Fibroblast of skin of left quadriceps (primary cell): ENCODE measurements at places on chromosomes 3 and 15.

DNA sequence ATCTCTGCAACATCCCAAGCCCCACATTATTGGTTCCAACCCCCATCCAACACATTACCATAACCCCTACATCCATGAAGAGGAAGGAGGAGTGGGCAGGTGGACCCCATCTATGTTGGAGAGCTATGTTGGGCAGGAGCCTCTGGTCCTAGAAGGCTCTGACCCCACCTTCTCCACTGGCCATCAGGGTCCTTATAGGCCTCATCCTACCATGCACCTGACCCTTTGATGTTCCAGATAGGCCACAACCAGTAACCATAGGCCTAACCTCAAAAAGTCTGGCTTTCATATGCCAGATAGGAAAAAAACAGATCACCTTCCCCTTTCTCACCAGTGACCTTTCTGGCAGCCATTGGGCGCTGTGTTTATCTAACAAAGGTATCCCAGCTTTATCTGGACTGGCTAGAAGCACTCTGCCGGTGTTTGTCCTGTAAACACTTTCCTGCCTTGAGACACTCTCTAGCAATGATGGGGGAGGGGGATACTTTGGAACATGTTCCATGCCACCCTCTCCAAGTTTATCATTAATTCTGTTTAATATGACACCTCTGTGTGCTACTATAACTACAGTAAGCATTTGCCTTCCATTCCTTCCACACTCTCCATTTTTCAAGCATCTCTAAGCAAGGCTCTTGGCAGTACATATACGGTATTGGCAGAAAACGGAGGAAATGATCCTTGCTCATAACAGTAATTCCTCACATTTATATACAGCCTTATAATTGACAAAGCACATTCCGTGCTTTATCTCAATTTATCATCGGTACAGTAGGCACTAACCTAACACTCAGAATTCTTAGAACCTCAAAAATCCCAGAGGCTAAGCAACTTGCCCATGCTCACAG lies 377.1 kb downstream of the VPS13C start:
- DNase-seq: no peak

DNA sequence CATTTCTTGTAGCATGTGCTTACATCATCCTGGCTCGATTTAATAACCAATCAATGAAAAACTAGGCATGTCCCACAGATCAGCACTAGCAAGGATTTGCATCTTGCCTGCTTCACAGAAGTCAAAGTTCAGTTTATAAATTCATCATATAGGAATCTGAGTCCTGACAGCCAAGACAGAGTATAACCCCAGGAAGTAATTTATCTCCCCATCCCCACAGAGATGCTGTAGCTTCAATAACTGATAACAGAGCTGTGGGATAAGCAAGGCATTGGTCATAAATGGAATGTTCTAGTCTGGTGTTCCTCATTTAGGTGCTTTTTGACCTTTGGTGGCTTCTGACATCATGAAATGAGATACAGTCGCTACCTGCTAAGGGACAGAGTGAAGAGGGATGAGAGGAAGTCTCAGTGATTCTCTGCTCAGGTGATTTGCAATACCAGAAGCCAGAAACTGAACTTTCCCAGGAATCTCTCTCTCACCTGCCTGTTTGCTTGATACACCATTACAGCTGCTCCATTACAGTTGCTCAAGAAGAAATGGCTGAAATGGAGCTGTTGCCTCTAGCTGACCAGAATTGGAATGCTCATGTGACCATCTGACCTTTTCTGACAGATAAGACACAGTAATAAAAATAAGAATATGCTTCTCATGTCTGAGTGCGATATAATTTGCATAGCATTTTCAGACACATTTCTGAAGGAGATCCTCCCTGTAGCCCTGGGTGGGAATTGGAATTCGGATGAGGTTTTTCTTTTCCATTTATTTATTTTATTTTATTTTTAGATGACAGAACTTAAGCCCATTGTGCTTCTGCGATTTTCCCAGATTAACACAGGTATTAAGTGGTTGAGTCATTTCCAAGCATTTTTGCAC lies 217.1 kb upstream of the KCNMB2 start:
- DNase-seq: no peak

DNA sequence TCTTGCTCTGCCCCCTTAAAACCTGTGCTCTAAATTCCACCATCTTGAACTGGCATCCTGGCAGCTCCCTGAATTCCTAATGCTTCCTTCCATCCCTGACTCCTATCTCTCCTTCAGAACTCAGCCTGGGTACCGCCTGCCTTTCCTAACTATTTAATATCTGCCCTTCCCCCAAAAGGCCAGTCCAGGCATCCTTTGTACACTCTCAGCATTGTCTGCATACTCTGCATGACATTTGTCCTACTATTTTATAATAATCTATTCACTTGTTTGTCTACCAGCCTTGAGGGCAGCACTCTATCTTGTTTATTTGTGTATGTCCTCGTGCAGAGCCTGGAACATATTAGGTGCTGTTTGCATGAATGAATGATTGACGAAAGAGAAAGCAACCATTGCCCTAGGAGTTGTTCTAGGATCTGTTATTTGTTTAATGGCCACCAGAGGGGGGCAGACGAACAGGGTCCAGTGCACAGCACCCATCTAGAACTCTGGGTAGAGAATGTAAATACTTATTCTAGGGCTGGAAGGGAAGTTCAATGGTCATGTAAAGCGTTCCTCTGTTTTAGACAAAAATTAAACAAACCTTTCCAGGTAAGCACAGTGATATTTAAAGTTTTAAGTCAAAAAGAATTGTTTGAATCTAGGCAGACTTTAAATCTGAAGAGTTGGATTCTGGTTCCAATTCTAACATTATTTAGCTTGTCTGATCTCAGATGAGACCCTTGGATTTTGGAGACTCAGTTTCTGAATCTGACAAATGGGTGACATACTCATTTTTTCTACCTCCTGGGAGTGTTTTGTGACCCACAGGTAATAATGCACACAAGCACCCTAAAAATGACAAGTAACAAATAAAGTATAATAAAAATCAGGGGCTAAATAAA lies 125.8 kb upstream of the GALNT15 start:
- peak; percentile 59 for DNase-seq

DNA sequence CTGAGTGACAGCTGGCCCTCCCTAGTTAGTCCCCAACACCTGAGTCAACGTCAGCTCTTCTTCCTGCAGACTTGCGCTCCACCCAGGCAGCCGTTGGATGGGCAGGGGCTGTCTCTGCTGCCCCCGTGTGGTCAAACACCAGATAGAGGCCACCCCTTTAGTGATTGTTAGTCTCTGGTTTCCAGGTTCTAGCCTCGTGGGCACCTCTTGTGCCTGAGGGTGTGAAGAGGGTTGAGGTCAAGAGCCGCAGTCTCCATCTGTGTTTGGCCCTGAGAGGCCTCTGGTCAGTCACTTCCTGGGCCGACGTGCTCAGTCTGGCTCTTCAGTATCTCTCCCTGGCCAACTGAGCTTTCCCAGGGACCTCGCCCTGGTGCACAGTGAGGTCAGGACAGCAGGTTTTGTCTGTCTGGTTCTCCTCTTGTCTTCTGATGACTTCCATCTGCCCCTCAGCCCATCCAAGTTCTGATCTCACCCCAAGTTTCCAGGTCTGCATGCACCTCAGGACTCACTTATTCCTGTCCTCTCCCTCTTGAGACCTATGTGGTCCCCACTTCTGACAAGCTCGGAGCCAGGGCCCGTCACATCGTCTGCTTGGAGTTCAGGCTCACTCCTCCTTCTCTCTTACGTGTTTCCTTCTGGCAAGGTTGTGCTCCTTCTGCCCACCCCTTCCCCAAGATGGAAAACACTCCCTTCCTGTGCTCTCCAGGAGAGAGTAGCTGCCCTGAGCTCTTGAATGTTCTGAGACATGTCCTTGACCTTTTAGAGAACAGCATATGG lies 20.9 kb downstream of the CD276 start:
- no peak for DNase-seq

DNA sequence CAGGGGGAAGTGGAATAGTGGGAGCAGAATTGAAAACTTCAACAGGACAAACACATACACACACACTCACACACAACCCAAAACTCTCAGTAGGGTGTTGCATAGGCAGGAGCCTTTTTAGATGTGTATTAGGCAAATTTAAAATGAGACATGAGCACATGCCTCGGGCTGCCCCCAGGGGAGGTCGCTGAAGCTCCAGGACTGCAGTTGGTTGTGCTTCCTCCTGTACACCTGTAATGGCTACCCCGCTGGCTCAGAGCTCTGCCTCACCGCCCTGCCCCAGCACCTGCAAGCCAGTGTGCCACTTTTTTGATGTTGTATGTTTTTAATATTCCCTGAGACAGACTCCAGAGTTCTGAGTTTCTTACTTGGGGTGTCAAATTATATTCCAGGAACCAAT lies 303.4 kb upstream of the NR2E3 start:
- no peak for DNase-seq

GRCh38 chr3:190169877-190170276 lies 49.2 kb upstream of the P3H2 start:
- no peak for DNase-seq

GRCh38 chr15:63070681-63071129 lies 28.2 kb downstream of the TPM1 start:
- no peak for DNase-seq

GRCh38 chr3:150582620-150583019 lies 20.5 kb upstream of the SELENOT start:
- DNase-seq: no peak

GRCh38 chr15:41583795-41584194 lies 24.8 kb downstream of the TYRO3 start:
- DNase-seq: no peak
